Activated CD8-positive, alpha-beta memory T cell treated with anti-CD3 and anti-CD28 coated beads for 1 hour (primary cell): ENCODE measurements at places on chromosomes 3 and 15.

DNA sequence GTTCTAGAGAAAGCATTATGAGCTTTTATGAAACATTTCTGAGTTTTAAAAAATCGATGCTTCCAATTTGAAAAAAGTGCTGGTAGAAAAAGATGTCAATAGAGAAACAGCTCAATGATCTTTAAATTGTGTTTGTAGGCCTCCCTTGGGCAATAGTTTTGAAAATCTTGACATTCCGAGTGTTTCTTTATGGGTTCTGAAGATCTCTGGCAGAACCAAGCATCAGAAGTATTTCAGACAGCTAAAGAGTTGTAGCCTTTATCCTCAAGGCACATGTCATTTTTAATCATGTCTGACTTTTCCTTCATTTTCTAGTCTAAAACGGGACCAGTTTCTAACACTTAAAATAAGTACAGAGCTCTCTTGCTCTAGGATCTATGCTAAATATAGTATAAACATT, 188.1 kb upstream of the CBLB start:
- no peak for DNase-seq

GRCh38 chr3:74862476-74862875, 248.0 kb upstream of the CNTN3 start:
- DNase-seq = no peak

DNA sequence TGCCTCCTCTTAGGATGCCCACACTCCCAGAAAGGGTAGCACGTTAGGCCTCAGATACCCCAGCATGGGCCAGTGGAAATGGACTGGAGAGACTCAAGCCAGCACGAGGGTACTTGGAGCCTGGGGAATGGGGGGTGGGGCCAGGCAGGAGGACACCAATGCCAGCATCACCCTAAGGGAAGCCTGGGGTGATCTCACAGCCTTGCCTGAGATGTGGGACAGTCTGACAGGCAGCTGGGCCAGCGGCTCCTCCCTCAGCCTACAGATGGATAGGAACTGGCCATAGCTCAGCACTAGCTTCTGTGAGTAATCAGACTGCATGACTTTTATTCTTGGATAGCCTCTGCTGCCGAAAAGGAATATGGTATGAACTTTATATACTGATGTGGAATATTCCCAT, 59.6 kb upstream of the MRPS22 start:
- no peak for DNase-seq

DNA sequence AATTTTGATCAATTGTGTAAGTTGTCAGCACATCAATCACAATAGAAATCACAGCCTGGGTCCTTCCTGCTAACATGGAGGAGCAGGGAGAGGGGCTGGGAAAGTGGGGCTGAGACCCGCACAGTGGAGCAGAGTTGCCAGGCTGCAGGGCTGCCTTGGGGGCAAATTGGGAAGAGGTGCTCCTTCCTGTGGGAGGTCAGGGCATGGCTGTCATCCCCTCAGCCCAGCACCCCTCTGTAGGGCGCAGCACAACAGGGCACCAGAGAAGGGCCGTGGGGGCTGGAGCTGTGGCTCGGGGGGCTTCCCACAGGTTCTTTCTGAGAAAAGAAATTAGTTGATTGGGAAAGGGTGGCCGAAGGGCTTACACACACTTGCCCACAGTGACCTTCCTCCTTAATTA, 126.3 kb downstream of the NSMCE3 start:
- no peak for DNase-seq

DNA sequence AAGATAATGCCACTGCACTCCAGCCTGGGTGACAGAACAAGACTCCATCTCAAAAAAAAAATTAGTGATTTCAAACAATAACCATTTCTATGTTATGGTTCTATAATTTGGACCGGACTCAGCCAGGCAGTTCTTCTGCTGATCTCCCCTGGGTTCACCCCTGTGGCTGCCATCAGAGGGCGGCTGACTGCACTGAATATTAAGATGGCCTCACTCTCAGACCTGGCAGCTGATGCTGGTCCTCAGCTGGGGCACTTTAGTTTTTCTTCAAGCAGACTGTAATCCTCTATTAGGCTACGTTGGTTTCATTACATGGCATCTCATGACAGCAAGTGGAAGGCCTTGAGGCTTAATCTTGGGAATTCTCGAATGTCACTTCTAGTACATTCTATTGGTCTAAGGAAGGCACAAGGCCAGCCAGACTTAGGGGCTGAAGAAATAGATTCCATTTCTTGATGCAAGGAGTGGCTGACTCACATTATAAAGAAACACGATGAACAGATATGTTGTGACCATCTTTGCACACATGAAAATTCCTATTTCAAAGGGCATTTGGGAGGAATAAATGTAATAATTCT, 12.8 kb downstream of the GALNT15 start:
- DNase-seq = no peak

DNA sequence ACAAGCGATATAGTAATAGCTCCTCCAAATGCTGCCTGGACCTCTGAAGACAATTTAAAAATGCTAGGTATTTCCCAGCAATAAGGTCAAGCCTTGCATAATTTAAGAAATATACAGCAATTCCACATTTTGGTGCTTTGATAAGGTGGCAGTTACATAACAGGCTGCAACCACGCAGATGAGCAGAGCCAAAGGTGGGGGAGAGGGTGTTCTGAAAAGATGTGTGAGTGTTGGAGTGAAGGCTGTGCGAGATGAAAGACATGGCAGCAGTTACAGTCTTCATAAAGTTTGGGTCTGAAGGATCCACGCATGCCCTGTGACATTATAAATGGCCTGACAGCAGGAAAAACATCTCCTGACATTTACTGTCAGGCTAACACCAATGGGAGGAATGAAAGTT, 26.1 kb downstream of the CTDSPL start:
- DNase-seq = no peak

GRCh38 chr3:112770032-112770626, 76.5 kb downstream of the CD200R1L start:
- DNase-seq = no peak

DNA sequence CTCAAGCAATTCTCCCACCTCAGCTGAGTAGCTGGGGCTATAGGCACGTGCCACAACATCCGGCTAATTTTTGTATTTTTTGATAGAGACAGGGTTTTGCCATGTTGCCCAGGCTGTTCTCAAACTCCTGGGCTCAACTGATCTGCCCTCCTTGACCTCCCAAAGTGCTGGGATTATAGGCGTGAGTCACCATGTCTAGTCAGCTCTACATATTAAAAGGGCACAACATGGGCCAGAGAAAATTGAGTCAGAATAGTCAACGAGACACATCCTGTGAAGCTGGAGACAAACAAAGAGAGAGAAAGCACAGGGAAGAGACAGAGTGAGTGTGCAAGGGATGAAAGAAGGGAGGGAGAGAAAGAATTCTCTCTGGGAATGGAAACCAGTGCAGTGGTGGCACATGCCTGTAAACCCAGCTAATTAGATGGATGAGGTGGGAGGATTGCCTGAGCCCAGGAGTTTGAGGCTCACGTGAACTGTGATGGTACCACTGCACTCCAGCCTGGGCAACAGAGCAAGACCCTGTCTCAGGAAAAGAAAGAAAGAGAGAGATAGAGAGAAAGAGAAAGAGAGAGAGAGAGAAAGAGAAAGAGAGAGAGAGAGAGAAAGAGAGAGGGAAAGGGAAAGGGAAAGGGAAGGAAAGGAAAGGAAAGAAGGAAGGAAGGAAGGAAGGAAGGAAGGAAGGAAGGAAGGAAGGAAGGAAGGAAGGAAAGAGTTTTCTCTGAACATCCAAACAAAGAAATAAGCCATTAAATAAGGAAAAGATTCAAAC, 107.2 kb upstream of the SLC25A36 start:
- no peak for DNase-seq

DNA sequence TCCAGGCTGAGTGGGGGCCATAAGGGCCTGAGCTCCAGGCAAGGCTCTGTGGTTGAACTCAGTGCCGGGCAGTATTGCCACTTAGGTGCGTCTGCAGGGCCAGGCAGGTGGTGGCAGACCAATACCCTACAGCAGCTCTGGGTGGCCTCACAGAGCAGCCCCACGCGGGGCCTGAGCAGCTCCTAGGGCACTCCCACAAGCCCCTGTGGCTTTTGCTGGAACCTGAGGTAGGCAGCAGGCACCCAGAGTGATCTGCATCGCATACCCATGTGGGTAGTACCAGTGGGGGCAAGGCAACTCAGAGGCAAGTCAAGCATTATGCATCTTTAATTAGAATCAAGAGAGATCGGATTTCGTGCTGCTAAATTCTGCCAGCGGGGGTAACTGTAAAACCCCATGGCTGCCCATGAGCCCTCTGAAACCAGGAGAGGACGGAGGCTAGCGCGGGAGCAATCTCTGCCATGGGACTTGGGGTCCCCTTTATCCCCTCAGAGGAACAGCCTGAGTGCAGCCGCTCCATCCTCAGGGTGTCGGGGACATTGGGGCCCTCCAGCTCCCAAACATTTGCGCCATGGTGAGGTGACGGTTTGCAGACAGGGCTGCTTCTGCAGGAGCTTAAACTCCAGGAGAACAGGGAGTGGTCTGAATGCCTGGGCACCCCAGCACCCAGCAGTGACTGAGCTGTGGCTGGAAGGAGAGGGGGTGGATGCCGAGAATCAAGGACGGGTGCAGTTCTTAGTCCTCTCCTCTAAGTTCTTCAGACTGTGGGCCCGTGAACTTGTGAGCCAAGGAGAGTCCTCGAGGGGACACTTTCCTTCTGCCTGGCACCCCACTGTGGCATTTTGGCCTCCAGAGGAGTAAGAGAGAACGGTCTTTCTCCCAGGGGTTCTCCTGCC, 62.4 kb upstream of the PCSK6 start:
- no peak for DNase-seq

DNA sequence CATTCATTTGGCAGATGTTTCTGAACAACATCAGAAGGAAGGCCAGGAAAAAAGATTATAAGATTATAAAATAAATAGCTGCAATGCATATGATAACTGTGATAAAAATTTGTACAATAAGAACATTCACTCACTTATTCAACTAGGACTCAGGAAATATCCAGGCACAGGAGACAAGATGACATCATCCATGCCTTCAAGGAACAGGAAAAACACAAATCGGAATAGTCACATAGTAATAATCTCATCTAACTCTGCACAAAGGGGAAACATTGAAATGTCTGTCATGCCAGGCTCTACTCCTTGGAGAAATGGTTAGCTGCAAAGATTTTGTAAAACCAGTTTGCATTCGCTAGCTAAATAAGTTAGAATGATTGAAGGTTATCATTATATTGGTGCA, 233.5 kb upstream of the AGTR1 start:
- no peak for DNase-seq

GRCh38 chr3:180433152-180433551, 168.8 kb upstream of the TTC14 start:
- DNase-seq = no peak

GRCh38 chr3:172604895-172605646, 81.8 kb upstream of the TNFSF10 start:
- no peak for DNase-seq

GRCh38 chr15:98914626-98915025, 93.0 kb downstream of the PGPEP1L start:
- DNase-seq = no peak

DNA sequence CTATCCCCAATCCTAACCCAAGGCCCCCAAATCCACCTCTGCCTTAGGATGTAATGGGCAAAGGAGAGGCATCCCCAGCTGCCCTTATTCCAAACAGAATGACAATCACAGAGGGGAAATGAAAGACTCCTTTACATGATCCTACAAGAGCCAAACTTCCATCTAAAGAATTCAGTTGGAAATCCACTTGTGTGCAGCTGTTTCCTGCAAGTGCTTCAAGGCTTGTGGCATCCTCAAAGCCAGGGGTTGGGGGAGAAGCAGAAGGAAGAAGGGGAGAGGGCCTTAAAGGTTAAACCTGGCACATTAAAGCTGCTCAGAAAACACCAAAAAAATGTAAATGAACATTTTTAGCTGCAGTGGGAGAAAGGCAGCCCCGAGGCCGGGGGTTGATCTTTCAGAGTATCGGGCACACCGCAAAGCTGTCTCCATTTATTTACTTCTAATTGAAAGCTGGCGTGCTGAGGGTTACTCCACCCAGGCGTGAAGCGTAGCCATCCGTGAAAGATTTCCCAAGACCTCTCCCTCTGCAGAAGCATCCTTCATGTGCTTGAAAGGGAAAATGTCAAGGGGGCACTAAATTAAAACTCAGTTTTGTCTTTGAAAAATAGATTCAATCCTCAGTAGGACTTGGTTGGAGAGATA, 217.8 kb downstream of the SHQ1 start:
- no peak for DNase-seq

- DNase-seq = no peak
Measured at GRCh38 chr15:31264559-31265089, 62.0 kb upstream of the KLF13 start.

DNA sequence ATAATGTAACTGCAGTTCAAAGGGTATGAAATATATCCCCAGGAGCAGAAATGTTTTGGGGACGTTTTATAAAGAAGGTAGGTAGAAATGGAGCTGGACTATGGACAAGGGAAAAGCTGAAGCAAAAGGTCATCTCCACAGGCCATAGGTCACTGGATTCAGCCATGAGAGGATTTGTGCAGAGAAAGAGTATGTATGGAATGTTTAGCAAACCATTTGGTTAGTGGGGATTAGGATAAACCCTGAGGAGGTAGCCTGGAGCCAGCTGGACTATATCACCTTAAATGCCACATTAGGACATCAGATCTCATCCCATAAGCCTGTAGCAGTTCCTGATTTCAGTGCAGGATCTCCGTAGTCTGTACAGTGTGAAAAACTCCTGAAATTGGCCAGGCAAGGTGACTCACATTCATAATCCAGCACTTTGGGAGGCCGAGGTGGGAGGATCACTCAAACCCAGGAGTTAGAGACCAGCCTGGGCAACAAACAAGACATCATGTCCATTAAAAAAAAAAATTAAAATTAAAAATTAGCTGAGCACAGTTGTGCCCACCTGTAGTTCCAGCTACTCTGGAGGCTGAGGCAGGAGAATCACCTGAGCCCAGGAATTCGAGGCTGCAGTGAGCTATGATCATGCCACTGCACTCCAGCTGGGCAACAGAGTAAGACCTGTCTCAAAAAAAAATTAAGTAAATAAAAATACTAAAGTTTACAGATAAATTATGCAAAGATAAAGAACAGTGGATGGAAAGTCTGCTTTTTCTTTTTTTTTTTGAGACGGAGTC, 4.7 kb downstream of the IP6K1 start:
- no peak for DNase-seq

- no peak for DNase-seq
Measured at GRCh38 chr15:99631255-99631654, 65.5 kb downstream of the MEF2A start.

GRCh38 chr15:32735989-32736700, 18.3 kb downstream of the GREM1 start:
- DNase-seq = no peak

DNA sequence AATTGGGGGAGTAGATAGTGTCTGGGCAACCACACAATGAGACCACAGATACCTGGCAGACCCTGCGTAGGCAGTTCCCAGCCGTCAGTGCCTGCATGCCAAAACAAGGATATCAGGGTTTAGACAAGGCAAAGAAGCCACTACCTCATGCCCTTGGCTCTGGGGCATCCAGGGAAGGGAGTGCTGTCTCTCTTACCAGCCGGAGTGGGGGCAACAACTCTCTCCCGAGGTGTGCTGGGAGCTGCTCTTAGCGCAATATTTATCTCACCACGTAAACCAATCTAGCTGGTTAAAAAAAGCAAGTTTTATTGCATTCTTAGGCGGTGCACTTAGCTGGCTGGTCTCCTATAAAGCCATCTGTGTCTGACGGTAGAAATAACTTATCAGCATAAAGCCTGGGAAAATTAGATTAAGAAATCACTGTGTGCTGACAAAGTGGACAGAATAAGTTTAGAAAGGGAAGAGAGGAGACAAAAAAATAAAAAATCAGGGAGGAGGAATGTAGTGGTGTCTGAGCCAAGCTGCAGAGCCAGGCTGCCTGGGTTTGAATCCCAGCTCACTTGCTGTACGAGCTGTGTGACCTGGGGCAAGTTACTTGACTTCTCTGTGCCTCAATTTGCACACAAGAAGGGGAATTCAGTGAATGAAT, 273.2 kb downstream of the PDZRN3 start:
- no peak for DNase-seq

- DNase-seq = no peak
Measured at GRCh38 chr3:60758831-60759230, 492.4 kb downstream of the FHIT start.
